ENCODE measurements at places on chromosomes 11 and 22.

DNA sequence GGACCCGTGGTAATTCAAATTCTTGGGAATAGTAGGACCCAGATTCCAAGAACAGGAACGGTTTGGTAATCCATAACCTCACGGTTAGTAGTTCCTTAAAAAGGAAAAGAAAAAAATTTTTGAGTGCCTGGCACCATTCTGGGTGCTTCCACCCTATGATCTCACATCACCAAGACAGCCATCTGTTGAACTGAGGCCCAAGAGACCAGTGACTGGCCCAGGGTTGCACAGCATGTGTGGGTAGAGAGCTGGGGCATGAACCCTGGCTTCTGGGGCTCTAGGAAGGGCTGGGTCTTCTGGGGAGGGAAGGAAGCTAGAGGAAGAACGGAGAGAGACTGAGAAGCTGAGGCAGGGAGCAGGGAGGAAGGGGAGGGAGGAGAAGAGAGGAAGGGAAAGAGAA is 4.7 kb upstream of the SPI1 start:
- no peak for DNase-seq

GRCh38 chr11:116835042-116835772 is 2.2 kb downstream of the APOA1 start:
- no peak for DNase-seq

GRCh38 chr22:40876907-40877306 is 15.0 kb upstream of the DNAJB7 start:
- no peak for DNase-seq

GRCh38 chr11:64870893-64871466 is 7.4 kb downstream of the EHD1 start:
- DNase-seq: no peak

DNA sequence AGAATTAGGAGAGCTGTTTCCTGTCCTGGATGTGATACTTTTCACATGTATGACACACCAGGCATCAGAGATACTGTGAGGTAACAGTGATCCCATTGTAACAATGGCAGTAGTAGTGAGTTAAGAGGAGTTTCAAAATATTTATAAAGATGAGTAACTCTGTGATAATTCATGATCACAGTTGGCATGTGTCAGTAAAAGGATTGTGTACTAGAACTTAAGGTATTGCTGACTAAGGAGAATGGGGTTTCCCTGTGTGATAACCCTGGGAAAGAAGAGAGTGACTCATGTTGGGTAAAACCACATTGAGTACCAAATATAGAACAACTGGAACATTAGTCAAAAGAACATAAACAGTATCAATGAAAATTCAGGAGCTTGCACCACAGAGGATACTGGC is 22.9 kb upstream of the SLC5A1 start:
- peak; percentile 94 for DNase-seq

DNA sequence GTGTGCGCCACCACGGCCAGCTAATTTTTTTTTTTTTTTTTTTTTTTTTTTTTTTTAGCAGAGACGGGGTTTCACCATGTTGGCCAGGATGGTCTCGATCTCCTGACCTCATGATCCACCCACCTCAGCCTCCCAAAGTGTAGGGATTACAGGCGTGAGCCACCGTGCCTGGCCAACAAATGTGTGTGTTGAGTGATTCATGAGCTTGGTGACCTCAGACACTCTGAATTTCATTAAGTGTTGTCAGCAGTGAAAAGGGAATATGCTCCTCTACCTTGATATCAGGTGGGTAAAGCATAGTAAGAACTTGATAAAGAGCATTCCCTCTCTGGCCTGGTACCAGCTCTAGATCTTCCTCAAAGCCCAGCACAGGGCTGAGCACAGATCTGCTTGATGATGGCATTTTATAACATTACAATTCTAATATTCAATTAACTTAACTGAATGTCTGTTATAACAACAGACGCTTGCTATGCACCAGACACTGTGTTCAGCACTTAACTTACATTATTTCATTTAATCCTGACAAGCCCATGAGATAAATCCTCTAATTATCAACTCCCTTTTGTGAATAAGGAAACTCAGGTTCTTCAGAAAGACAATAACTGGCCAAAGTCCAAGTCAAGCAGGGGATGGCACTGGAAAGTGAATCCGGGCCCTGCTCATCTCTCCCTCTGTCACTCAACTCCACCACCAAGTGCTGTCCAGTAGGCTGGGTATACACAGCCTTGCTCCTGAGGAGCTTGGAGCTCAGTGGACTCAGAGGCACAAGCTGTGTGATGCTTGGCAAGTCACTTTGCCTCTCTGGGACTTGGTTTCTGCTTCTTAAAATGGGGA is 13.0 kb downstream of the TBC1D10A start:
- no peak for DNase-seq

DNA sequence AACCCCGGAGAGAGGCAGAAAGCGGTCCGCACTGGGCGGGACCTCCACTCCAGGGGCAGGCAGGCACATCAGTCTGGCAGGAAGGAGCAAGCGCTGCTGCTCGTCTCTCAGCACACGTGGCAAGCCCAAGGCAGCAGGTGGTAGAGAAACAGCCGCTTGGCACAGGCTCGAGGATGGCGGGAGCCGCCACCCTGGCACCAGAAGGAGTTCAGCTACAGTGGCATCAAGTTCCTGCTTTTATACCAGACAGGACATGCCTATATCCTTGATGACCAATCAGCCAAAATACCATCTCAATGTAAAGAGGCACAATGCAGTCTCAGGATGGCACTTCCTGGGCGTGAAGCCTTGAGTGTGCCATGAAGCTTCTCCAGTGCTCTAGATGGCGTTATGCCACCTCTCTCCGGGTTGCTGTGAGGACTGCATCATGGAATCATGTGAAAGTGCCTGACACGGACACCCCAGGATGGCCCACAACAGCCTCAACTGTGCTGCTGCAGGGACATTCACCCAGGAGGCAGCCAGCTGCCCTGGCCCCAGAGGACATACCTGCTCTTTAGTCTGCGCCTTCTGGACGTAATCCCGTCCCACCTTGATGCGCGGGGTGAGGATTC is 64.8 kb downstream of the APOL1 start:
- no peak for DNase-seq

DNA sequence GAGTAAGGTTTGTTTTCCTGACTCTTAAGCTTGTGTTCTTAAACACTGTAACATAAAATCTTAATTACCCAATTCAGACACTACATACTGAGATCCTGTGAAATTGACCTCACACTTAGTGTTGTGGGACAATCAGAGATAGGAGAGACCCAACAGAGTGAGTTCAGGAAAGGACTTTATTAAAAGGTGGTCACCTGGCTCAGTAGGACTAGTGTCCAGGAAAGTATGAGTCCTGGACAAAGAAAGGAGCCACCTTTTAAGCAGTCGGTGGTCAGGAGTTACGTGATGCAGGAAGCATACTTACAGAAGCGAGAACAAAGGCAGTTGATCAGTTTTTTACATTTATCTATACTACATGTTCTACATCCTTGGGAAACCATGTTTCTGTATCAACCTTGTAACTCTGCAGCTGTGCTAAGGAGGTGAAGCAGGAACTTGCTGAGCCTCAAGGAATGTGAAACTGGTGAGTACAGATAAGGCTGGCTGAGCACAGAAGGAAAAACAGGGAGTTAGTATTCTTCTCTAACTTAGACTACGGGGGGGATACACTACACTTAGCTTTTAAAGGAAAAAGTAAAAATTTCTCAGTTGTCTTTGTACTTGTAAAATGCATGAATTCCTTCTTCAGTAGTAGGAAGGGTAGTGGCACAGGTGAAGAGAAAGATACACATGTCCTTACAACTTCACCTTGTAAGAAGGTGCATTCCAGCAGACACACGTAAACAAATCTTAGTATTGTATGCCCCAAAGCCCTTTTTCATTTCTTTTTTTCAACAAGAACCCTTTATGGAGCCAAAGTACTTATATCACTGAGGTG is 15.1 kb downstream of the OR51E1 start:
- no peak for DNase-seq

DNA sequence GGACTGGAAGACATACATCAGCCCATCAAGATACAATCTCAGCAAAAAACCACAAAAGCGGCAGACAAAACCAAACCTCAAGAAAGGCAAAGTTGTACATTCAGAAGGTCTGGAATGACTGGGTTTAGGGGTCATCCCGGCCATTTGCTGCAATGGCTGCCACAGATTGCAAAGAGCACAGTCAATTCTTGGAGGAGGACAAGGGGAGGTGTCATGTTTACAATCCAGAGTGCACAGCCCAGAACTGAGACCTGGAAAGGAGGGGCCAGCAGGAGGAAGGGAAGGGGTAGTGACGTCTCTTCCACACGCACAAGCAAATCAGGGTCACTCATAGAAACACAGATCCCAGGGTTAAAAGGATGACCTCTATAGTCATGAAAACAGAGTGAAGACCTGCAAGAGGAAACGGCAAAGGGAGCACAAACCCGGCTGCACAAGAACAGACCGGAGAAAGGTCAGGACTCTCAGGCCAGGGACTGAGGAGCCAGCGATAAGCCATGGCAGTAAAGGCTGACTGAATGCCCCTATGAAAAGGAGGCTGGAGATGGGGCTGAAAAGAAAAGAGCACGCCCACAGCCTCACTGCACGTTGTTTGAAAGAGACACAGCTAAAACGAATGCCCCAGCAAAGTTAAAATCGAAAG is 18.2 kb upstream of the MUC5AC start:
- no peak for DNase-seq

- DNase-seq: no peak
Observed at GRCh38 chr22:27137871-27138337, 480.5 kb downstream of the MIAT start.

DNA sequence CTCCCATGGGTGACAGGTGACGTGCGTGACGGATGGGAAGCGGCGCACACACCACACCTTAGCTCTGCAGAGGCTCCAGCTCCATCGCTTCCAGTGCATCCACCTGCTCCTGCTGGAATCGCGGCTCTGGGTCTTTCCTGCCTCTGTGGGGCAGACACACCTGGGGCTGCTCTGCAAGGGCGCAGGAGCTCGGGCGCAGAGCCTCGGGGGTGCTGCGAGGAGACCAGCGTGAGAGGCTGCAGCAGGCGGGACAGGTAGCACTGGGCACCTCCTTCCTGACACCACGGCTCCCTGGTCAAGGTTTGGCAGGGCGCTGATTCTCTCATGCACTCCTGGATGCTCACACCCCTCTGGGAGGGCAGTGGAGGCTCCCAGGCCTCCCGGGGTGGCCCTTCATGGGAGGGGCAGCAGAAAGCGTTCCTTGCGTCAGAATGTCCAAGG is 1494.3 kb downstream of the BRD1 start:
- DNase-seq: no peak

- DNase-seq: no peak
Observed at GRCh38 chr11:18567081-18567480, 21.5 kb downstream of the UEVLD start.

GRCh38 chr11:108654994-108655631 is 9.8 kb upstream of the DDX10 start:
- DNase-seq: no peak

GRCh38 chr11:17163291-17163690 is 44.5 kb downstream of the PIK3C2A start:
- no peak for DNase-seq

- DNase-seq: no peak
Observed at GRCh38 chr11:95911369-95911759, 12.5 kb downstream of the MTMR2 start.

GRCh38 chr11:84819128-84819527 is 808.0 kb downstream of the DLG2 start:
- DNase-seq: no peak

DNA sequence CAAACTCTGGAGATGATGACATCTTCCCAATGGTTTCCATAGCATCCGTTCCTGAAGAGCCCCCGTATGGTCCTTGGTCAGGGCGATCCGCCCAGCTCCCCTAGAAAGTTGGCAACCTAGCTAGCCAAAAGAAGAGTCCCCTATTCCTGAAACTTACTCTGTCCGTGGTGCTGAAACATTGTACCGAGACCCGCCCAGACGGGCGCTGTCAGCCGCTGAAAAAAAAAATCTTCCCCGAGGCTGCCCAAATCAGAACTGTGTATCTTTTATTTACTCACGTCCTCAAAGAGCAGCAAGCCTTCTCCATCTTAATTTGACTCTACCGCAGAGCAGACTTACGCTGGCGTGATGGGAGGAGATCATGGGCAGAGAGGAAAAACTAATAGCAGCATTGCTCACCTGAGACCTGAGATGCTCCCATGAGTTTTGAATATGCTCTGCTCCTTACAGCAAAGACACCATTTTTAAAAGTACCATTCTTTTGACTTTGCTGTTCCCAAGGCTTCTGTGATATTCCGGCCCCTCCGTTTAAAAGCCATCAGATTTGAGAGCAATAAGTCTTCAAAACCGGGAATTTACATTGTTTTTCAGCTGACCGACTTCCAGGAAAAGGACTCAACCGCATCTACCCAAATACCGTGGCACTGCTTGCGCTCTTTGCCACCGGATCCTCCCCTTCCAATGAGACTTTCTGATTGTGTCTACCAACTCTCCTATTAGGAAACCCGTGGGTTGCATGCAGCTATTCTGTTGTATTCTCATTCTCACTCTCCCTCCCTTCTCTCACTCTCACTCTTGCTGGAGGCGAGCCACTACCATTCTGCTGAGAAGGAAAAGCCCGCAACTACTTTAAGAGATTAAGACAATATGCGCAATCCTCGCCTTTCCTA is at the start of gene SLC17A6:
Gene SLC17A6 (plus strand): TSS at position 786 of the 890 bp plus-strand sequence. CDS start 153 bp downstream, outside the sequence.
- no peak for DNase-seq

GRCh38 chr22:39317084-39317774 is 2.2 kb downstream of the RPL3 start:
- no peak for DNase-seq

- no peak for DNase-seq
Observed at GRCh38 chr11:12884751-12885318, 124.3 kb upstream of the RASSF10 start.

- DNase-seq: no peak
Observed at GRCh38 chr22:47221840-47222615, 459.6 kb downstream of the TBC1D22A start.

DNA sequence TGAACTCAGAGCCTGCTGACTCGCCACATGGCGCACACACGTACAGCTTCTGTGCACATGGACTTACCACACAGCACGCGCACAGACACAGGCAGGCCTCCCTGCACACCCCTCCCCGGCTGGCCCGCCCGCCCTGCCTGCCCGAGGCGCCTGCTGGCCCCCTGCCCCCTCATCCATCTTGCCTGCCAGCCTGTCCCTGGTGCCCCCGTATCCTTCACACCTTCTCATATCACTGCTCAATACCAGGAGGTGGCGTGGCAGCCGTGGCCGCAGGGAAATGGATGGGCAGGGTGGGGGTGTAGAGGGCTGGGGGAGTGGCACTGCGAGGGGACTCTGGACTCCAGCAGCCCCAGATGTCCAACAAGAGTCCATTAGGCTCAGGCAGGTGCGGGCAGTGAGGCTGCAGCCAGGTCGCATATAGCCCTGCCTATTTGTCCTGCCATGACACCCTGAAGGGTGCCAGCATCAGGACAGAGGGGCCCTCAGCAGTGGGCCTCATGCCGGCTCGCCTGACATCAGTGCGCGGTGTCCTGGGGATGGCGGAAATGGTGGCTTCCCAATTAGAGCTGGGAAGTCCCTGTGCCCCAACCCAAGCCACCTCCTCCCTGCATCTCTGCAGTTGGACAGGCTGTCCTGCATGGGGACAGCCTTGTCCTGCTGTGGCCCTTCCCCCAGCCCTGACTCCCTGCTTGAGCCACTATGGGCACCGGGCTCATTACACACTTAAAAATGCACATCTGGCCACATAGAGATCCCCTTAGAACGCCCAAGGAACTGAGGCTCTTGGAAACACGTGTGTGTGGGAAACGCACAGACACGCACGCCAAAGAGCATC is 2.0 kb upstream of the TBX10 start:
- DNase-seq: no peak

GRCh38 chr22:40453671-40454070 is 83.3 kb downstream of the SGSM3 start:
- no peak for DNase-seq

GRCh38 chr11:12235947-12236743 is 125.8 kb downstream of the MICAL2 start:
- DNase-seq: peak; percentile 81

GRCh38 chr11:12807621-12808020 is 133.4 kb downstream of the TEAD1 start:
- DNase-seq: no peak

Data from kidney epithelial cell (primary cell).